ENCODE measurements at places on chromosomes 12 and 14. TPM values are rescaled to one million over a fixed set of nuclear protein-coding genes. Genes with fewer than 3 reads are reported as not detected.

GRCh38 chr12:17680220-17680619 lies 409.8 kb downstream of the RERGL start:
- no peak for DNase-seq

GRIP1 gene
- total RNA-seq, result 22.5 TPM

SYCP3 gene
- not detected for total RNA-seq

GRCh38 chr14:31988244-31988643 lies 88.9 kb upstream of the ARHGAP5 start:
- DNase-seq, result no peak

DNA sequence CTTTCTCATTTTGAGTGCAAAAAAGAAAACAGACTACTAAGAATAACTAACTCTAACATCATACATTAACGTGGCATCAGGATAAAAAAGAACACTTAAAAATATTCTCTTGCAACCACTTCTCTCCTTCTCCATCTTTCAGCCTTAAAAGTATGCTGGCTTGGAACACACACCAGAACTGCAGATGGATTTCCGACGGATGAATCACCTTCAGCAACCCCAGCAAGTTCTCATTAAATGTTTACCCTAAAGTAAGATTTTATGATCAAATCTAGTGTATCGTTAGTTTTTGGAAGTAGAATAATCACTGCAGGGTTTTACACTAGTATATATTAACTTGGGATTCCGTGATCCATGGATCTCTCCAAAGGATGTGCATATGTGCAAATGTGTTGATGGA lies 1.2 kb downstream of the NEK9 start:
- no peak for DNase-seq

- no peak for DNase-seq
Measured at GRCh38 chr12:7144414-7145120, 14.4 kb downstream of the CLSTN3 start.

DNA sequence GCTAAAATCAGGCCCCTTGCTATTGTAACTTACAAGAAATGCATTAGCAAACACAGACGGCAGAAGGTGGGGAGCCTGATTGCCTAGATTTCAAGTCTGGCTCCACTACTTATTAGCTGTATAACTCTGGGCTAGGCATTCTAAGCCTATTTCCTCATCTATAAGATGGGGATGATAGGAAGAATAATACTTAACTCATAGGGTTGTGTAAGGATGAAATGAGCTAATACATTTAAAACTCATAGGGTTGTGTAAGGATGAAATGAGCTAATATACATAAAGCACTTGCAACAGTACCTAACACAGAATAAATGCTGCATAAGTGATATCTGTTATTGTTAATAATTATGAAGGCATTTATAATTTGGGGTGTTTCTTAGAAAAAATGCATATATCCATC lies 60.1 kb upstream of the DIO2 start:
- DNase-seq, result no peak

- no peak for DNase-seq
Measured at GRCh38 chr12:114864837-114865551, 181.0 kb upstream of the TBX3 start.

GRCh38 chr12:109182041-109182839 lies 65.9 kb downstream of the ACACB start:
- DNase-seq, result no peak

- DNase-seq, result no peak
Measured at GRCh38 chr14:38065106-38065762, 142.5 kb upstream of the SSTR1 start.

DNA sequence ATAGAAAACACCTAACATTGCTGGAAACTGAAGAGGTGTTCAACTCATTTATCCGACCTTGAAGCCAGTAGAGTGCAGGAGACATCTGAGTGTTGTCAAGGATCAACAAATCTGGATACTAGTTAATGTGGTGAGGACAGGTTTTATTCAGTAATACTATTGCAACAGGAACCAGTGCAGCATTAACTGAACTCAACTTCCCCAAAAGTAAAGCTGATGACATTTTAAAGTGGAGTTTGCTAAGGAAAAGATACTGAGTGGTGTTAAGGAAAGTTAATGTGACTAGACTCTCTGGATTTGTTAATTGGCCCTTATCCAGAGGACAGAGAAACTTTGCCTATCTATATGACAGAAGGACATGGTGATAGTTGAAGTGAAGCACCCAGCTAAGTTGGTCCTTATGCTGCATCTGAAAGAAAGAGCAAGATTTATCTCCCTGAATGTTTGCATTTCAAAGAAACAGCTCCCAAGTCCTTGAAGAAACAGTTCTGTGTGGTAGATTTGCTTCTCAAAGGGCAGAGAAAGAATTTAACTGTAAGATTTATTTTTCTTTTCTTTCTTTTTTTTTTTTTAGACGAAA lies 1.2 kb upstream of the CLEC7A start:
- DNase-seq, result no peak

KITLG gene
- total RNA-seq, result 8.1 TPM

DNA sequence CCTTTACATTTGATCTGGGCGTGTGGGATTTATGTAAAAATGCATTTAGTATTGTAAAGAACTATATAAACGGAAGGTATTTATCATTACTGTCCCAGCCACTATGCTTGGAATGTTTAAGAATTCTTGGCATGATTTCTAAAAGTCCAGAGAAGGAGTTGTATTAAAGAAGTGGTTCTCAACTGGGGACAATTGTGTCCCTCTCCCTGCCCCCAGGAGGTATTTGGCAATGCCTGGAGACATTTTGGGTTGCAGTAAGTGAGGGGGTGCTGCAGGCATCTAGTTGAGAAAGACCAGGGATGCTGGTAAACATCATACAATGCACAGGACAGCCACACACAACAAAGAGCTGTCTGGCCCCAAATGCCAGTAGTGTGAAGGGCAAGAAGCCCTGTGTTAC lies 7.2 kb downstream of the SLC38A1 start:
- DNase-seq, result no peak

ITGA5 gene
- 20.8 TPM for total RNA-seq

GRCh38 chr14:68341411-68342212 lies 451.3 kb downstream of the ZFP36L1 start:
- no peak for DNase-seq

GRCh38 chr12:20439626-20440025 lies 71.3 kb downstream of the PDE3A start:
- no peak for DNase-seq

- DNase-seq, result no peak
Measured at GRCh38 chr12:93838193-93838592, 161.0 kb downstream of the CRADD start.

ANKS1B gene
- total RNA-seq, result 5.8 TPM

SLCO1B1 gene
- 0.37 TPM for total RNA-seq

DNA sequence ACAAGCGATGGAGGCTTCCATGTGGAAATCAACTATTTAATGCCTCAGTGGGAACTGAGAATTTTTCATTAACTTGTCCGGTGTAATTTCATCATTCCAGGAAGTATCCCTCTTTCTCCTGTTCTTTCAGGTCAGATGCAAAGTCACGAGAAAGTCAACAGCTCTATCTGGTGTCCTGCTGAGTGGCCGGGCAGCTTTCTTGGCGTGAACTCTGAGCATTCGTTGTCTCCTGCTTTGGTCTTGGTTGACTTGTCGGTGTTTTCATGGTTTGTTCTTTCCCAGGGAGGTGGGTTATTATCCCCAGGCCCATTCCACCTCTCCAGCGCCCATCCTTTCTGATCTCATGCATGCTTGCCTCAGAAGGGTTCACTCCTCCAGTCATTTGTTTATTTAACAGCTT lies 149.1 kb downstream of the GLT1D1 start:
- no peak for DNase-seq

RIN3 gene
- total RNA-seq, result 3.0 TPM

- DNase-seq, result peak; percentile 52
Measured at GRCh38 chr12:122021822-122022392, at the start of gene BCL7A. Gene BCL7A, plus strand, starts transcription at chr12:122021884. Its CDS starts 208 bp downstream, at chr12:122022092.

TMEM117 gene
- total RNA-seq, result 1.4 TPM

PTGER2 gene
- total RNA-seq, result 0.92 TPM

- DNase-seq, result no peak
Measured at GRCh38 chr14:95434121-95434520, 82.3 kb downstream of the SYNE3 start.

DNA sequence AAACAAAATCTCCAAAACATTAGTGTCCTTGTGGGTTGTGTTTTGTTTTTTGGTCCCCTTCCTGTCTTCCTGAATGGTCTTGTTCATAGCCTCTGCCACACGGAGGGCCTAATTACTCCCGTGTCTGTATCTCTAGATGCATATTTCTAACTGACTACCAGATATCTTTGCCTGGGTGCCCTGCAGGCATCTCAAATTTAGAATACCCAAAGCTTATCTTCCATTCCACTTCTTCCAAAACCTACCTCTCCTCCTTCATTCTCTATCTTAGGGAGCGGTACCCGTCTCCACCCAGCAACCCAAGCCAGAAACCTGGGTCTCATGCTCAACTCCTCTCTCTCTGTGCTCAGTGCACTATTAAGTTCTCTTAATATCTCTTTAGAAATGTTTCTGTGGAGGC lies 10.9 kb upstream of the METAP2 start:
- DNase-seq, result no peak

DNA sequence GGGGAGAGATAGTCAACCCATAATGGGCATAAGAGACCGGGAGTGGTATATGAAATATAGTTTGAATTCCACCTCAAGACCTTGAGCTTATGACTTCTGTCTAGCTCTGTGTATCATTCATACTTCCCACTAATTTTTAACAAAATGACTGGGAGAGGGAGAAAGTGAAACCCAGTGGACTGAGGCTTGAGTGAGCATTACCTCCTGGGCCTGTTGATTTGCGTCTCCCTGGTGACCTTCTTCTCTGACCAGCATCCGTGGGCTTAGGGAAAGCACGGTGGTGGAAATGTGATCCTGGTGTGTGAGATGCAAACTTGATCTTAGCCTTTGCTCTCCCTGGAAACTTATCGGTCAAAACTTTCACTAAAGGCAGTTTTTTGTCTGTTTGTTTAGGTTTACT lies 207.9 kb upstream of the BCL2L14 start:
- no peak for DNase-seq

GRCh38 chr12:107670999-107671643 lies 14.5 kb upstream of the PWP1 start:
- peak; percentile 72 for DNase-seq

DNA sequence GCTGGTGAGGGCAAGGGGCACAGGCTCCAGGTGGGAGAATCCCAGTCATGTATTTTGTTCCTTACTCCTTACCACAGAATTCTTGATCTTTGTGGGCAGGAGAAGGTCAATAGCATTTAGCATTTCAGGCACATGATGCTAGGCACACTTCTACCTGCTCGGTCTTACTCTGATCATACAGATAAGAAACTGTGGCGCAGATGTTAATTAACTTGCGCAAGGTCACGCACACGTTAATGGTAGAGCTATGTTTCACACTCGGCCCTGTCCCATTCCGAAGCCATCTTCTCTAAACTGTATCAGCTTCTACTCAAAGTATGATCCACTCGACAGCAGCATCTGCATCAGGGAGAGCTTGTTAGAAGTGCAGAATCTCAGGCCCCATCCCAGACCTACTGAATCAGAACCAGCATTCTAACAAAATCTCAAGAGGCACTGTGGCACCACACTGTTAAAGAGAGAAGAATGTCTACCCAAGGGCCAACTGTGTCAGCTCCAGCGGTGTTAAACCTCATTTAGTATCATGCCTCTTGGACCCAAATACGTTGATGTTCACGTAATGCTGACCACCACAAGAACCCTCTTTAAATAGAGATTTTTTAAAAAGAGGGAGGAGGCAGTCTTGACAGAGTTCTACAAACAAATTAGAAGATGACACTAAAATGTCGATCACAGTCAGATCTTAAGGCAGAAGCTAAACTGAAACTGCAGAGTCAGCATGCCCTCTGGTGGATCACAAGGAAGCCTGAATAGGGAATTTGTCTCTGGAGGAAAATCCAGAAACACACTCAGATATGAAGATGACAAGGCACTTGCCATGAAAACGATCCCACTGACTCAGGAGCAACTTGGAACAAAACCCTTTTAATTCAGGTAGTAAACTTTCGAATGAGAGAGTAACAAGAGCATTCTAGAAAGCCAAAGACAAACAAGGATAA lies 7.3 kb downstream of the STXBP6 start:
- peak; percentile 24 for DNase-seq

- DNase-seq, result no peak
Measured at GRCh38 chr12:13090054-13090453, 13.4 kb downstream of the GSG1 start.

DNA sequence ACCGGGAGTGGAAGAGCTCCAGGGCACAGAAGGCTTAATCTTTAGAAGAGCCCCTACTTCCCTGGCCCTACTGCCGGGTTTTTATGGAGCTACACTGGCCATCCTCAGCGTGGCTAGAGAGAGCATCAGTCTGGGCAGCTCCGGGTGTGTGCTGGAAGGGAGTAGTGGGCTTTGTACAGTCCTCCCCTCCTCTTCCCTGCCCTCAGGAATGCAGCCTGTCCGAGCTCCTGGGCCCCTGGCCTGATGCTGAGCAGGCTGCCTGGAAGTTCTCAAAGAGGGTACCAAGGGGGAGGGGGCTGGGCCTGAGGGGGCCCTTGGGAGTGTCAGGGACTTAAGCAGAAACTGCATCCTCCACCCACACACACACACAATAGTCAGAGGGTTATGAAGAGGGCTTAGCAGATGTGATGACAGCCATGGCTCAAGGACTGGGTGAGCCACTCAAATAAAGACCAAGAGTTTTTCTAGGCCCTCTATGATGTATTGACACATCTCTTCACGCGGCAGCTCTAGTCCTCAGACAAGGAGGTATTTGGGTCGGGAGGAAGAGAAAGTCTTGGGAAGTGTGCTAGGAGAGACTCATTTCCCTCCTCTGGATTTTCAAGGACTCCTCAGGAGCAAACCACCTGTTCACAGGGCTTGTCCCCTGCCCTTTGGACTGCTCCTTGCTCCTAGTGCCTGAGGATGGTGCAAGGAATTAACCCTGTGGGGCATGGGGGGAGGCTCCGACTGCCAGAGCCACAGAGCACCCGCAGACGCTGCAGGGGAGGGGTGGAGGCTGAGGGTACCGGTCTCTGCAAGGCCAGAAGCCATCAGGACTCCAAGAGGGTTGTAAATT lies 16.5 kb upstream of the FIGNL2 start:
- no peak for DNase-seq

GALNT8 gene
- total RNA-seq, result 7.2 TPM

DNA sequence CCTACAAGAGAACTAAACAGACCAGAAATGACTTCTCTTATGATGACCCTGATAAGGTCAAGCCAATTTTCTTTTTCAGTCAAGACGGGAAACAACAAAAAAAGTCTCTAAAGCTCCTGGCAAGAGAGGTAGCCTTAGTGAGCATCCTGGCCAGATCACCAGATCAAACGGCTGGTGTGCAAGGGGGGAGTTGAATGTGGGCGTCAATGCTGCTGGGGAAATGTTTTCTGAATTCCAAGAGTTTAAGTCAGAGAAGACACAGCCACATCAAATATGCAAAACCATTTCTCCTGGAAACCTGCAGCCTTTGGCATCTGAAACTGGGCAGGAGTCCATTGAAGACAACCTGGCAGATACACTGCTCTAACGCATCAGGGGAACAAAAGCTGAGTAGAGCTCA lies 16.0 kb upstream of the SELPLG start:
- no peak for DNase-seq

NID2 gene
- total RNA-seq, result 5.4 TPM

GRCh38 chr12:128784030-128784760 lies 39.6 kb downstream of the SLC15A4 start:
- no peak for DNase-seq

EXOC3L4 gene
- total RNA-seq, result 0.30 TPM

- no peak for DNase-seq
Measured at GRCh38 chr12:89857652-89858274, 149.1 kb upstream of the ATP2B1 start.

- no peak for DNase-seq
Measured at GRCh38 chr12:32208355-32208754, 101.7 kb downstream of the BICD1 start.

Data from WTC11 (cell line).